Calu3 (cell line): ENCODE measurements at places on chromosomes 7 and 10. TPM values are rescaled to one million over a fixed set of nuclear protein-coding genes. Genes with fewer than 3 reads are reported as not detected.

DNA sequence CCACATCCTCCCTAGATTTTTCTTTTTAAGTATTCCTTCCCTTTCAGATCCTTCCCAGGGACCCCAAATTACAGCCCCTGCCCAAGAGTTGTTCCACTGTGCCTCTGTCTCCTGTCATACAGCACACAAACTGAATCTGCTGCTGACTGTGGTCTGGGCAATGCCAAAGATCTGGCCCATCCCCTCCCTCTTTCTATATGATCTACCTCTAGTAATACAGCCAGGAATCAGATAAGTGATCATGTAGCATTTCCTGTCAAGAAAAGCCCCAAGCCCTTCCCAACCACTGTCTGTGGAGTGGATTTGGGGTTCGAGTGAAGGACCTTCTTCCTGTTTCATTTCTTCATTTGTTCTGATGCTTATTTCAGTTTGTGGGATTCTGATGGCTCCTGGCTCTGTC lies 6.7 kb downstream of the STX1A start:
- DNase-seq = no peak
- H3K36me3 ChIP-seq = peaks cover 45% of the 10 kb centered on the region
- no peaks in the 10 kb centered on the region for H3K27me3 ChIP-seq
- H3K4me3 ChIP-seq = no peak overlapping the region

DNA sequence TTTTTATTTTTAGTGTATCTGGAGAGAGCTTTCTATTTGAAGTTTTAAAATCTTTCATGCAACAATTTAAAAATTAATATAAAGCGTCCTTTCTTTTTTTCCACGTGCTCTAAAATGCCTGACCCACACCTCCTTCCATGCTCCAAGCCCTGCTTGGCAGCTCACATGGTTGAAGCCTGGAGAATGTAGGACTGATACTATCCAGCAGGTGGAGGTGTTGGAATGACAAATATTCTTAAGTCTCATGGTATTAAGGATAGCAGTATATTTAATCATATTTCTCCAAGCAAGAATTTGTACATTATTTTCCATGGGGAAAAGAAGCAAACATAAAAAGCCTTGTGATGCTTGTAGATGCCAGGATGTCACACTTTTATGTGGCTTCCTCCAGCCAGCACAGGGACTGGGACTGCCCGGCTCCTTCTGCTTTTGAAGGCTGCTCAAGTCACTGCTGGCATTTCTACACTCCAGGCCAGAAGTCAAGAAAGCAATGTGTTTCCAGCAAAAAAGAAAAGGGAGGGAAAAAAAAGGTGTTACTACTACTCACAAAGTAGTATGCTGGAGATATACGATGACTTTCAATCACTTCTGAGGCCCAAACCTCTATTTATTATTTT lies 49.7 kb downstream of the BZW2 start:
- no peak overlapping the region for H3K27ac ChIP-seq
- H3K36me3 ChIP-seq = peaks cover 65% of the 10 kb centered on the region
- DNase-seq = peak; percentile 71
- H3K4me3 ChIP-seq = no peak overlapping the region

GRCh38 chr7:76316984-76317781 lies 14.7 kb downstream of the HSPB1 start:
- H3K4me1 ChIP-seq = peaks cover 17% of the 10 kb centered on the region
- no peak for DNase-seq
- peak overlapping the region; percentile 11 for H3K27ac ChIP-seq
- peaks cover 40% of the 10 kb centered on the region for H3K36me3 ChIP-seq

DNA sequence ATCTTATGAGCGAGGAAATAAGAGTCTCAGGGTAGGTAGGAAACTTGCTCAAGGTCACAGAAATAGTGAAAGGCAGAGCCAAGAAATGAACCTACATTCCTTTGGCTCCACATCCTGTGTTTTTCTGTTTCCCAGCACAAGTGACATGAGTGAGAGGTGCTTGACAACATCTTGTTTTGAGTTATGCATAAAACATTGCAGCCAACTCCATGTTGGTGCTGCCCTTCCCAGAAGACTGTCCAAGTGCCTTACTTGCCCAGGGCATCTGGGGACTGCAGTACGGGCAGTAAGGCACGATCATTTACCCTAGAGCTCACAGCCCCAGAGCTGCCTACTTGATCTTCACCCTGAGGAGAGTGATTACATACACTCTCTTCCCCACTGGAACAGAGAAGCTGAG lies 148.8 kb downstream of the NOC3L start:
- no peak overlapping the region for H3K4me3 ChIP-seq
- H3K36me3 ChIP-seq = no peaks in the 10 kb centered on the region
- H3K27me3 ChIP-seq = peaks cover 36% of the 10 kb centered on the region

- no peak overlapping the region for H3K27ac ChIP-seq
- no peaks in the 10 kb centered on the region for H3K4me1 ChIP-seq
- H3K4me3 ChIP-seq = no peak overlapping the region
- peaks cover 21% of the 10 kb centered on the region for H3K27me3 ChIP-seq
- peak; percentile 63 for DNase-seq
- no peaks in the 10 kb centered on the region for H3K36me3 ChIP-seq
These were observed 90.3 kb downstream of the MYL10 start for GRCh38 chr7:101538596-101539459.

DNA sequence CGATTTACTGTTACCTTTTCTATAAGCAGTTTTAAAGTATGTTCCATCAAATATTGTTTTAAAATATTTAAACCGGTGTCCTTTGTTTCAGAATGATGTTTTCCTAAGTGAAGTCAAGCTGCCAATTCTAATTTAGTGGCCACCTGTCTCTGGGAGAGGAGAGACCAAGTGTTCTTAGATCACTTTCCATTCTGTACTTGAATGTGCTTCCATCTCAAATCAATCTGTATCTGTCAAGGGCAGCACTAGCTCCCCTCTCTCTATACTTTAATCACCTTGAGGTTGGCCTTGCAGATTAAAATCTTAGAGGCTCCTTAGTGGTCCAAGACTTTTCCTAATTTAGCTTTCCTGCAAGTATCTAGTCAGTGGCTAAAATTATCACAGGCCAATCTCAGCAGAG lies 49.6 kb downstream of the LGI1 start:
- no peak for DNase-seq
- peaks cover 59% of the 10 kb centered on the region for H3K27me3 ChIP-seq
- H3K36me3 ChIP-seq = no peaks in the 10 kb centered on the region
- no peaks in the 10 kb centered on the region for H3K4me1 ChIP-seq
- H3K27ac ChIP-seq = no peak overlapping the region

GRCh38 chr10:63265222-63265617 lies 132.1 kb downstream of the NRBF2 start:
- DNase-seq = peak; percentile 38
- peaks cover 63% of the 10 kb centered on the region for H3K36me3 ChIP-seq
- H3K27ac ChIP-seq = peak overlapping the region; percentile 64
- H3K4me1 ChIP-seq = peaks cover 31% of the 10 kb centered on the region

DNA sequence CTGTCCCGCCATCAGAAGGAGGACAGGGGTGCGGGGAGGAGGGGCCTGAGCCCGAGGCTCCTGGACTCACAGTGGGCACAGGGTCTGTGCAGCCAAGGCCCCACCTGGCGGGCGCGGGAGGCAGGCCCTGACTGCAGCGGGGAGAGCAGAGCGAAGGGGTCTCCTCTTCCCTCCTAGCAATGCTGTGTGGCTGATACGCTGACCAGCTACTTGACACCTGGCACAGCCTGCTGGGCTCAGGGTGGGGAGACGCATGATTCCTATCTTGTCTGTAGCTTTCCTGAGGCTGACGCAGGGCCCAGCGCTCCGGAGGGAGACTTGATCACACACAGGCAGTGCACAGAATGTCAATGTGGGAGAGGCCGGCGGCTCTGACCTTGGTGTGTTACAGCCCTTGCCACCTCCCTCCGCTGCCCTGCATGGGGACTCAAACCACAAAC lies 174.9 kb downstream of the ELFN1 start:
- no peaks in the 10 kb centered on the region for H3K36me3 ChIP-seq
- H3K27ac ChIP-seq = no peak overlapping the region
- DNase-seq = no peak
- no peaks in the 10 kb centered on the region for H3K4me1 ChIP-seq
- H3K4me3 ChIP-seq = no peak overlapping the region

GRCh38 chr7:70660819-70661191 lies 471.1 kb upstream of the GALNT17 start:
- H3K36me3 ChIP-seq = no peaks in the 10 kb centered on the region
- no peak overlapping the region for H3K4me3 ChIP-seq
- H3K27ac ChIP-seq = no peak overlapping the region
- H3K27me3 ChIP-seq = no peaks in the 10 kb centered on the region

DNA sequence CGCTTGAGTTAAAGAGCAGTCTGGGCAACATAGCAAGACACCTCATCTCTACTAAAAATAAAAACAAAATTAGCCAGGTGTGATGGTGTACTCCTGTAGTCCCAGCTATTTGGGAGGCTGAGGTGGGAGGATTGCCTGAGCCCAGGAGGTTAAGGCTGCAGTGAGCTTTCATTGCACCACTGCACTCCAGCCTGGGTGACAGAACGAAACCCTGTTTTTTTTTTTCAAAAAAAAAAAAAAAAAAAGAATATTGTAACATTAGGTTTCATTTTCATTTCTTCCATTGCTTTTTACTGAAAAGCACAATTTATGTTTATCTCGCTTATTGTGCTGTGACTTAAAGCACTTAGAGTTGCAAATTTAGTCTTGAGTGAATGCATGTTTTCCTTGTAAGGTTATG lies 80.0 kb downstream of the MLLT10 start:
- no peak overlapping the region for H3K27ac ChIP-seq
- peaks cover 2% of the 10 kb centered on the region for H3K36me3 ChIP-seq
- no peaks in the 10 kb centered on the region for H3K27me3 ChIP-seq
- no peak overlapping the region for H3K4me3 ChIP-seq

- no peak overlapping the region for H3K4me3 ChIP-seq
- H3K27me3 ChIP-seq = no peaks in the 10 kb centered on the region
- H3K4me1 ChIP-seq = no peaks in the 10 kb centered on the region
- no peak overlapping the region for H3K27ac ChIP-seq
These were observed 350.9 kb downstream of the ANKRD30A start for GRCh38 chr10:37476285-37476684.

GRCh38 chr7:90957883-90958282 lies 306.4 kb upstream of the FZD1 start:
- H3K27ac ChIP-seq = no peak overlapping the region
- H3K36me3 ChIP-seq = no peaks in the 10 kb centered on the region
- H3K4me1 ChIP-seq = no peaks in the 10 kb centered on the region
- no peak overlapping the region for H3K4me3 ChIP-seq
- no peak for DNase-seq
- H3K27me3 ChIP-seq = no peaks in the 10 kb centered on the region

DNA sequence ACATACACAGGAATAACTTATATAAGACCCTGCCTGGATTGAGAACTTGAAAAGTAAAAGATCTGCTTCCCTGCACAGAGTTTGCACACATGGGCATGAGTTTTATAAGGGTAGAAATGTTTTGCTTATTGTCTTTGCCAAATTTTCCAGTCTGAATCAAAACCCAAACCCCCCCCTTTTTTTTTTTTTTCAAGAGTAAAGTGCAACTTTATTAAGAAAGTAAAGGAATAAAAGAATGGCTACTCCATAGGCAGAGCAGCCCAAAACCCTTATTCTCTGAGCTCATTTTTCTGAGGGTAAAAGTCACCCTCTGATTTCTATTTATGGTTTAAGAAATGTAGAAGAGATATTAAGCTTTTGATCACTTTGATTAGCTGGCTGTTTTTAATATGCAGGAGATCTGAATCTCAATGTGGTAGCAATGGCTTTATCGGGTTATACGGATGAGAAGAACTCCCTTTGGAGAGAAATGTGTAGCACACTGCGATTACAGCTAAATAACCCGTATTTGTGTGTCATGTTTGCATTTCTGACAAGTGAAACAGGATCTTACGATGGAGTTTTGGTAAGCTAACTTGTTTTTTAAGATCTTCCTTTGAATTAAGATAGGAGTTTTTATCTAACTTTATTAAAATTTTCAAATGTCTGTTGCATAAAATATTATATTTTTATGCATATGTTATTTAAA lies 18.7 kb downstream of the MIOS start:
- H3K27ac ChIP-seq = no peak overlapping the region
- DNase-seq = no peak
- no peak overlapping the region for H3K4me3 ChIP-seq

DNA sequence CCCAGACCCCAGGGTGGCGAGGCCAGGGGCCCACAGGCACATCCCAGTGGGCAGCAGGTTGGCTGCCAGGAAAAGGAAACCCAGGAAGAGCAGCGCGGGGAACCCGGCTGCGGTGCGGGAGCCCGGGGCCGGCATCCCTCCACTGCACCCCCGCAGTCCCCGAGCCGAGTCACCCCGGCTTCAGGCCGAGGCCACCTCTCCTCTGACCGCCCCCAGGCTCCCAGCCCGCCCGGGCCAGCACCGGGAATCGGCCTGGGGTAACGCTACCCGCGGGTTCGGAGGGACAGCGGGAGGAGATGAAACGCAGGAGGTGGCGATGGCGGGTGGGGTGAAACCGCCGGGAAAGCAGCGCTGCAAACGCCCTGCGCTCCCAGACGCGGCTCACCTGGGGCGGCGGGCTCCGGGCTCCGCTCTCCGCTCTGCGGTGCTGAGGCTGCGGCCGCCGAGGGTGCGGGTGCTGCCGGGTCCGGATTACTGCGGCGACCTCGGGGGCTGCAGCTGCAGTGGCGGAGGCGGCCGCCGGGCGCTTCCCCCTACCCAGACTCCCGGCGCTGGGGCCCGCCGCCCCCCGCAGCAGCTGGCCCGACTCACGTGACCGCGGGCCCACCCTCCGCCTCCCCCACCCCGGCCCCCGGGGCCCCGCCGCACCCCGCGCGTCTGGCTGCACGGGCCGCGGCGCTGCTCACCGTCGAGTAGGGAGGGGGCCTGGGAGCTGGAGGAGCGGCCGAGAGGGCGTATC lies at the start of gene SCRN1:
TSS of gene SCRN1 (minus strand) at position 545 of the 739 bp plus-strand sequence. CDS start 20,734 bp downstream, outside the sequence.
- peaks cover 42% of the 10 kb centered on the region for H3K36me3 ChIP-seq
- H3K4me3 ChIP-seq = peak within 1 kb of the TSS; percentile 75
- H3K4me1 ChIP-seq = peaks cover 50% of the 10 kb centered on the region
- H3K27me3 ChIP-seq = no peaks in the 10 kb centered on the region

GRCh38 chr10:49289480-49289879 lies 9.5 kb upstream of the C10orf71 start:
- H3K36me3 ChIP-seq = no peaks in the 10 kb centered on the region
- H3K4me1 ChIP-seq = no peaks in the 10 kb centered on the region
- H3K27ac ChIP-seq = no peak overlapping the region

The GSDME gene
- total RNA-seq = 9.4 and 11.9 TPM in 2 replicates

The SCART1 gene
- total RNA-seq = 1.8 and 2.2 TPM in 2 replicates

The HHEX gene
- total RNA-seq = 91.5 and 97.7 TPM in 2 replicates

The LRRC4 gene
- total RNA-seq = not detected in 2 replicates

The EVX1 gene
- total RNA-seq = not detected in 2 replicates
